ENCODE measurements at places on chromosomes 5 and 9.

GRCh38 chr5:122435761-122436160, 123.7 kb downstream of the SNCAIP start:
- DNase-seq = no peak

DNA sequence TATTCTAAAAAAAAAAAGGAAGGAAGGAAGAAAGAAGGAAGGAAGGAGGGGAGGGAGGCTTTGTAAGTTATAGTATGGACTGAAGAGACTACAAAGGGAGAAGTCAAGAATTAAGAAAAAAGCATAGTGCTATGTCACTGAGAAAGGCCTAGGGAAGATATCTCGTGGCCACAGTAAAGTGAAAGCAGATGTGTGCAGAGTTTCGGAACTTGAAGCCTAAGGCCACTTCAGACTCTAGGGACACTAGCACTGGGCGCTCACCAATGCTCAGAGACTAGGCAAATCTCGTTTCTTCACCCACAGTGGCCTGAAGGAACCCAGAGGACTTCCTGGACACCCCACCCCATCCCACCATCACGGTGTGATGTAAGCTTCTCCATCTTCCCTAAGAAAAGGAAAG, 181.4 kb upstream of the TRPM3 start:
- DNase-seq = no peak

- no peak for DNase-seq
These were observed 1.5 kb upstream of the MYO10 start for GRCh38 chr5:16937503-16938161.

DNA sequence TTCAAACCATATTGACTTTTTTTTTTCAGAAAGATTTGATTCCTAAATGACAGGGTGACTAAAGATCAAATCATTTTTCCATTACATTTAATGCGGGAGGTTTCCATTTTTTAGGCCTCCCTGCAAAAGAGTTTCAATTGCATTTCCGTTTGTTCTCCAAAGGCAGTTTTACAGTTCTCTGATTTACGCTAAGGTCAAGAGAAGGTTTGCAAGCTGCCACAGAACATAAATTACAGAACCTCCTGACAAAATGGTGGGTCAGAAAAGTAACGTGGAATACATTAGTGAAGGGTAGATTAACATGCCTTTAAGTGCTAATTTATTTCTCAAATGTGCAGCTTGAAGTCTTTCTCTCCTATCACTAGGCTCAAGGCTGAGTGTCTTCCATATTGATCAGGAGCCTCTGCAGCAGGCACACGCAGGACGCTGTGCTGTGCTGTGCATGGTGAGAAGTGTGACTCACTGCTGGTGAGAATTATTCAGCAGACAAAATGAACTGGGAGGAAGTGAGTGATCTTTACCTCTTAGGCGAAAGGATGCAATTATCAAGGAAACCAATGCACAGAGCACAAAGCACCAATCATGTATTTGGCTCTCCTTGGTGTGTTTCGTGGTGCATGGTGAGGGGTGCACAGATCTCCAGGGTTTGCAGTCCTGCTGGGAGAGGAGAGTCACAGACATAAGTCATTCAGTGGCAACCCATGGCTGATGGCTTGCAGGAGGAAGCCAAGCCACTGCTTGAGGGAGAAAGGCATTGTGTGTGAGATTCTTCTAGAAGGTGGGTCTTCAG, 136.3 kb downstream of the TENT4A start:
- DNase-seq = no peak

DNA sequence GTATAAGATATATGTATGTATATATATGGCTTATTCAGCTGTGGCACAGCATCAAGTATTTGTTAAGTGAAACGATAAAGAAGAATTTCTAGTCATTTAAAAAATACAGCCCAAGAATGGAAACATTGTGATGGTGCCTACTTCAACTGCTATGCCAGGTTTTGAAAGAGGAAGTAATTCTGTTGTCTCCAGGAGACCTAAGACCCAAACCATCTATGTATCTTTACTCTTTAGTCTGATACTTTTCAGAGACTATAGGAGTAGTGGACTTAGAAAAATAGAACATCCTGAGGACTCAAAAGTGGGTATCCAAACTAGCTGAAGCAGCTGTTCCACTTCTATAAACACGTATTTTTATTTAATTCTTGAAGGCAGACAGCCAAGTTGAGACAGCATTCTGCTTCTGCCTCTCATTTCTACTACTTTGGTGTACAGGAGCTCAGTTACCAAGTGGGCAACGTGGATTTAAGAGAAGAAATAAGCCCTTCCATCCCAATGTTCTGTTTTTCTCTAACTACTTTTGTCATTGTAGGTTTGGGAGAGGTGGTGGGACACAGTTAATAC, 110.7 kb downstream of the RPS23 start:
- DNase-seq = no peak

DNA sequence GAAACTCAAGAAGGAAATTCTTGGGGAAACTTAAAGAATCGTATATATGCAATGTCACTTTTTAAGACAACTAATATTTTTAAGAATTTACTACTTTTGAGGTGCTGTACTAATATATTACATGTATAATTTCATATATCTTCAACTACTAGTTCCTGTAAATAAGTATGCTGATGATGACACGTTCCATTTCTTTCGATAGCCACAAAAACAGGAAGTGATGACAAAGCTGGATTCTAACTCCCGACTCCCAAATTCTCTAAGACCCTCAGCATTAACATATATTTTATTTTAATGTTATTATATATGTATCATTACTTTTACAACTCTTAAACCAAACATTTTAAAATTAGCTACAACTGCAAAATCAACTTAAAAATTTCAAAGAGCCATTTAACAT, 74.8 kb downstream of the STK32A start:
- no peak for DNase-seq
